Amygdala (tissue), 56 donors: ENCODE measurements at places on chromosomes 6 and 20.

DNA sequence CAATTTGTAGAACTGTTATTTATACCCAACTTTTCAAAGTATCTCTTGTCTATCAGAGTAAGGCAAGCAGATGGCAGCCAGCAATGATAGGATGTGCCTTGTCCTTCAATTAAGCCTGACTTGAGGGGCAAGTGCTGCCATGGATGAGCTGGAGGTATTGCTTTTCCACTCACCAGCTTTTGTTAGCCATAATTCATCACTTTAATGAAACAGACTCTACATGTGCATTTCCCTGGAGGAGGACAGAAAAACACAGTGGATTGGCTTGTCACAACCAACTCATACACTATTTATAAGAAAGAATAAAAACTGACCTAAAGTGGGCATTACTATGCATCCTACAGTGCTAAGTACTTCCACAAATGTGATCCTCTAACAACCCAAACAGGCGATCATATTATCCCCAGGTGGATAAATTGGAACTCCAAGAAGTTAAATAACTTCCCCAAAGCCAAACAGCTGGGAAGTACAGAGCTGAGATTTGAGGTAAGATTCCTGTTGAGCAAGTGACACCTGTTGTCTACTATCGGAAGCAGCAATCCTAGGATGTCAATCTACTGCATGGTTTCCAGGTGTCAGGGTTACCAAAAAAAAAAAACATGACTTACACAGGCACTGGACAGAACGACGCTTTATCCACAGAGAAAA is 73.9 kb upstream of the NRSN1 start:
- DNase-seq, result no peak

DNA sequence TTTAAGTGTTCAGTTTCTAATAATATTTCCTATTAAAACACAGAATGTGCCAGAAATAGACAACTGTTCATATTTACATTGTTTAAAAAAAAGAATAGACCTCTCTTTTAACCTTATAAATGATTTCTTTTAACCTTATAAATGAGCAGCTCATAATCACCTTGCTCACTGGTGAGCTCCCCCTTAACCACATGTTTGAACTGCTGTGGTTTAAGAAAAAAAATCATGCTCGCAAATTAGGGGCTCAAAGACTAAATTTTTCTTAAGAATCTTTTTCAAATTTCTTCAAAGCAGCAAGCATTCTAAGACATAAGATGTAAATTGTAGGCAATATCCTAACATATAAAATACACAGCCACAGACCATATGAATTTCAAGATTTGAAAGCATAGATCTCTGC is 32.8 kb downstream of the FAM8A1 start:
- no peak for DNase-seq

DNA sequence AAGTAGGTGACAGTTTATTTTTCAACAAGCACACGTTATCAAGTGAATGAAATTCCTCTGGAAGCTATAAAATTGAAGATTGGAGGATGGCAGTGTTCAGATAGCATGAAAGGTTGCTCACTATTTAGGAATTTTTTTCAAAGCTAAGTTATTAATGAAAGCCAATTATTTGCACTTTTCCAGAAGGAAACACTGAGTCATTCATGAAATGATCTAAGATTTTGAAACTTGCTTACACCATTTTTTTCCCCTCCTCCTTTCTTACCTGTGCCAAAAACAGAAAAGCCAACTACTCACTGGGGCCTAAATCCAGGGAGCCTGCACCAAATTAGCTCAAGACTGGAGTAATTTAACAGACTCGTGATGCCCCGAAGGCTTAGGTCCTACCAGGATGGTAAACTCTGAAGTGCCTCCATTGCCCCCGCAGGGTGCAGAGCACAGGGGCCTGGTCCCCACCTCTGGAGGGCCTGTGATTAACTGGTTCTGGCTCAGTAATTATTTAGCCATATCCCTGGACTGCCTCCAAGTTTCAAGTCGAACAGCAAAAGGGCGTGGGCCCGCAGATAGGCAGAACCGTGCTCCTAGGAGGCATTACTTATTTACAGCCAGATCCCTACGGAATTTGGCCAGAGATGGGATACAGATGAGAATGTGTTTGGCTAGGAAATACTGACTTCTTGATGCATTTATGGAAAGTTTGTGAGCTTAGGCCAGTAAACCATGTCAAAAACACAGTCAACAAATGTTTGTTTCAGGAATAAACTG is 28.0 kb upstream of the ZNF217 start:
- DNase-seq, result no peak

- no peak for DNase-seq
Observed at GRCh38 chr20:16143596-16143995, 429.7 kb downstream of the KIF16B start.

DNA sequence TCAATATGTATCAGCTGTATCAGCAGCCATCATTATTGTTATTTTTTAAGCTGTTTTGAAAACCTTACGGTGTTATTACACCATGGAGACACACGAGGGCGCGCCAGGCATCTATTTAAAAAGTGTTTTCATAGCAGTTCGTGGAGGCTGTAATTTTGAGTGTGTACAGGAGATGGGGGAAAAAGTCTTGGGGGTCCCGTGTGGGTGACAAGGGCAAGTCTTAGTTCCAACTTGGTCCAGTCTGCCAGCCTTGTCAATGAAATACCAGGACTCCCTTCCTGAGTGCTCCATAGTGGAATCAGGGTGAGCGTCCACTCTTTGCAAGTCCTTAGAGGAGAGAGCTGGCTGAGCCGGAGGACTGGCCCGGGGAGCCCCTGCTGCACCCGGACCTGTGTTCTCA is 43.3 kb downstream of the SLC2A10 start:
- DNase-seq, result no peak

DNA sequence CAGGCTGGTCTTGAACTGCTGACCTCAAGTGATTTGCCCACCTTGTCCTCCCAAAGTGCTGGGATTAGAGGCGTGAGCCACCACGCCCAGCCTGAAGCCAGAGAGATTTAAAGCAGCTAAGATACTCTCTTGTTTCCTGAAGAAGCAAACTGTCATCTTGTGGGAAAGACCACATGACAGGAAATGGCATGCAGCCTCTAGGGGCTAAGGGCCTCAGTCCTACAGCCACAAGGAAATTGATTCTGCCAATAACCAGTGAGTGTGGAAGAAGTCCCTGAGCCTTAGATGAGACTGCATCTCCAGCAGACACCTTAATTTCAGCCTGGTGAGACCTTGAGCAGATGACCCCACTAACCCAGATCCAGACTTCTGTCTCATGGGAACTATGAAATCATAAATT is 40.9 kb downstream of the KIZ start:
- no peak for DNase-seq

- no peak for DNase-seq
Observed at GRCh38 chr20:5973971-5974370, 23.5 kb downstream of the MCM8 start.

GRCh38 chr6:65161661-65162060 is 545.4 kb downstream of the EYS start:
- DNase-seq, result no peak

GRCh38 chr6:41594326-41594725 is 43.9 kb upstream of the MDFI start:
- no peak for DNase-seq
